ENCODE measurements at places on chromosomes 2 and 18.

- DNase-seq: no peak
Observed at GRCh38 chr2:128477026-128477820, 158.6 kb upstream of the HS6ST1 start.

GRCh38 chr2:240160291-240161086 lies 20.0 kb upstream of the OTOS start:
- DNase-seq: no peak

DNA sequence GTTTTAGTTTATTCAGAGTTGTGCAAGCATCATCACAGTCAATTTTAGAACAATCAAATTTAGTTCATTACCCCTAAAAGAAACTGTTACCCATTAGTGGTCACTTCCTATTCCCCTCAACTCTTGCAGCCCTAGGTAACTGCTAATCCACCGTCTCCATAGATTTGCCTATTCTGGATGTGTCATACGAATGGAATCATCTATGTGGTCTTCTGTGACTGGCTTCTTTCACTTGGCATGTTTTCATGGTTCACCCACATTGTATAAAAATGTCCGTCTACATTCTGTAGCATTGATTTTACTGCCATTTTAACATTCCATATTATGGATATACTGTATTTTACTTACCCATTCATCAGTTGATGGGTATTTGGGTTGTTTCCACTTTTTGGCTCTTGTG lies 5.3 kb upstream of the CEP68 start:
- DNase-seq: no peak

- no peak for DNase-seq
Observed at GRCh38 chr2:227821043-227821942, 7.7 kb downstream of the CCL20 start.

GRCh38 chr2:238929242-238930081 lies 81.6 kb downstream of the TWIST2 start:
- DNase-seq: no peak

GRCh38 chr2:38665854-38666555 lies at the start of gene GALM:
Gene GALM, plus strand, starts transcription at chr2:38666114. Its CDS starts 48 bp downstream, at chr2:38666162.
- DNase-seq: peak; percentile 67

GRCh38 chr18:67376372-67376771 lies 140.1 kb downstream of the DSEL start:
- DNase-seq: no peak

DNA sequence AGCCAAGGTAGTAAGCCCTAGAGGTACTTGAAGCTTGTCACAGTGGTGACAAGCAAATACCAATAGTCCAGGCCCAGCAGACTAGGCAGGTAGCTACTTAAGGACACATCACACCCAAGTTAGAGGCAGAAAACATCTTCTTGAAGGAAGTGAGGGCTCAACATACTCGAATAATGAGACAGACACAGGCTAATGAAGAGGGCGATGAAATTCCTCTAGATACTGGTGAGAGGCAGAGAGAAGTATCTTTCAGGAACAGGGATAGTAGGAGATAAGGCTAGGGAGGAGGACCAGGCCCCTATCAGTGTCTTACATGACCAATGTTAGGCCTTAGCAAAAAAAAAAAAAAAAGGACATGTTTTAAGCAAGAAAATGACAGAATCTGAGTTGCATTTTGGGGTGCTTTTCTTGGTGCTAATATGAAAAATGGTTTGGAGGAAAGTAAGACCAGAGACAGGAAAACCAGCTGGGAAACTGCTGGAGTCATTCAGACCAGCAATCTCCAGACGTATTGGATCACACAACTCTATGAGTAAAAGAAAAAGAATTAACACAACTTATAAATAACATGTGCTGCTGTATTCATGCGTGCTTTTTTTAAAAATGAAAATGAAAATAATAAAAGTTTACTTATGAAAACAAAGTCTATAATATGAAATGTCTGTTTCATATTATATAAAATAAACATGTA lies 37.7 kb downstream of the COBLL1 start:
- no peak for DNase-seq

DNA sequence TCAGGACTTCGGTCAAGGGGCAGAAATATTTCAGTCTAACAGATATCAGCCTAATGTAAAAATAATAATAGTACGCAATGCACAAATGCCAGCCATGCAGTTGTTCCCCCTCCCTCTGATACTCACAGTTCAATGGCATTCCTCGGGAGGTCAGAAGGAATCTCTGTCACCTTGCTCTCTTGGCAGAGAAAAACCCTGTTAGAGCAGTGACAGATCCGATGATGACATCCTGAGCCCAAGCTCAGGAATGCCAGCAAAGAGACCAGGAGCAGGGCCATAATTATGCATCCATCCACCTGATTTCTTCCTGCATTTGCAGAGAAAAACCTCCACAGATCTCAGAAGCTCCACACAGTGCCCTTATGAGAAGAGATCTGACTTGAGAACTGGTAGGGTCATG lies at the start of gene FSHR:
Gene FSHR, minus strand, starts transcription at position 376 of the 400 bp plus-strand sequence. Its CDS starts 98 bp downstream, at position 278.
- DNase-seq: no peak

GRCh38 chr2:179461420-179461819 lies 196.8 kb upstream of the SESTD1 start:
- no peak for DNase-seq

DNA sequence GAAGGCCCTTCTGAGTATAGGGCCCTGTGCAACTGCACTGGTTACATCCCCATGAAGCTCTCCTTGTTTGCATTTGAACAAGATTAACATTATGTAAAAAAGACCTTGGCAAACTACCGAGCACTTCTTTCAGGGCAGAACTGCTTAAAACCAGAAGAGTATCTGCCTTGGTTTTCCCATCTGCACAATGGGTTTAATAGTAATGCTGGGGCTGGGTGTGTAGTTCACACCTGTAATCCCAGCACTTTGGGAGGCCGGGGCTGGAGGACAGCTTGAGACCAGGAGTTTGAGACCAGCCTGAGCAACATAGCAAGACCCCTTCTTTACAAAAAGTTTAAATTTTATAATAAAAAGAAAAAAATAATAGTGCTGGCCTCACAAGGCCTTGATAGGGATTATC lies 8.5 kb downstream of the PLA2R1 start:
- DNase-seq: no peak

DNA sequence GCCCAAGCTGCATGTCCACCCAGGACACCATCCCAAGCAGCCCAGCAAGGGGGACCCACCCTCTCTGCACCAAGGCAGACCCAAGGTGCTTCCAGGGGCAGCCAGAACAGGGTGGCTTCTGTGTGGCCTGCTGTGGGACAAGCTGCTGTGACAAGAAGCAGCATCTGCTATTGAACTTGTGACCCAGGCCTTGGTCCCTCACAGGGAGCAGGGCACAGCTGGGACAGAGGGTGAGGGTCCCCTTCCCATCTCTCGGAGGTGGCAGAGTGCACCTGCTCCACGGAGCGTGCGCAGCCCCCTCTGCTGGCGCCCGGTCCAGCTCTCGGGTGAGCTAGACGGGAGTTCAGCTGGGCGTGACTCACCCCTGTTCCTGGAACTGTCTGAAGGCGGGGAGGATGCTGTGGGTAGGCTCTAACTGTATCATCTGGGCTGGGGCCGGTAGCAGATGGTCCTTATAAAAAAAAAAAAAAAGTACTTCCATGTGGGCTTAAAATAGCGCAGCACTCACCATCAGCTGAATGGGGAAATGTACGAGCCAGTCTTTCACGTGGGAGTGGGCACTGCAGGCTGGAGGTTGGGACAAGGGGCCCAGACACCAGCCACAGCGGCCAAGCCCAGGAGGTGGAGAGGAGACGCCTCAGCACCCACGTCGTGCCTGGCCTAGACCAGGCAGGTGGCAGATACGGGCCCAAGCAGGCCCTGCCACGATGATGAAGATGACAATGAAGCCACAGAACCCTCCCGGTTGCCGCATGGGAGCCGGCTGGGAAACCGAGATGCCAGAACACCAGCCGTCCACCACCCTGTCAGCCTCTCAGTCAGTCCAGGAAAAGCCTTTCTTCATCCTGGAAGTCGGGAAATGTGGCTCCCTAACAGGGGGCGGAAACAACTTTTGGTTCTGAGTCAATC lies 136.8 kb upstream of the ID2 start:
- DNase-seq: peak; percentile 91

DNA sequence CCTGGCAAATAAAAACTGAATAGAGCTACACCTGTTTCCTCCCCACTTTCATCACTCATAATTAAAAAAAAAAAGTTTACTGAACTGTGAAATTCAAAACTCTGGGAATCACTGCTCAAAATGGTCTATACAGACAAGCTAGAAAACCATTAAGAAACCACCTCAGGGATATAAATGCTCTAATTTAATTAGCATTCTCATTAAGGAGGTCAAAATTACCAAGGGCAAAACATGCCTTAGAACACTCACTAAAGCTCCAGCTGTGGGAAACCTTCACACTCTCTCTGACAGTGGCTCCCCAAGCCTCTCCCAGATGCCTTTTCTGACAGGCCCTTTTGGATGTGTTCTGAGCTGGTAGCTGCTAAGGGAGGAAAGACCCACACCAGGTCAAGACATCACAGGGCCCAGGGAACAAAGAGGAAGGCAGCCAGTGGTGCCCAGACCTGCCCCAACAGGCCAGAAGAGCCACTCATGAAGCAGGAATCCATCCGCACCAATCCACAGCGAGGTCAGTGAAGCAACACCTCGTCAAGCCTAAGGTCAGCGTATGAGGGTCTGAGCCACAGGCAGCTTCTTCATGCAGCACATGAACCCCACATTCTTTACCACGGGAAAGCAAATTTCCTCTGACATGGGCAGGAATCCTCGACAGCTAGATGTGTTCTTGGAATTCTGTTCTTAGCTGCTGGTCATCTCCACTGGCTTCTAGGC lies 35.6 kb downstream of the XDH start:
- no peak for DNase-seq

GRCh38 chr18:33556846-33557245 lies 21.2 kb upstream of the ASXL3 start:
- no peak for DNase-seq

DNA sequence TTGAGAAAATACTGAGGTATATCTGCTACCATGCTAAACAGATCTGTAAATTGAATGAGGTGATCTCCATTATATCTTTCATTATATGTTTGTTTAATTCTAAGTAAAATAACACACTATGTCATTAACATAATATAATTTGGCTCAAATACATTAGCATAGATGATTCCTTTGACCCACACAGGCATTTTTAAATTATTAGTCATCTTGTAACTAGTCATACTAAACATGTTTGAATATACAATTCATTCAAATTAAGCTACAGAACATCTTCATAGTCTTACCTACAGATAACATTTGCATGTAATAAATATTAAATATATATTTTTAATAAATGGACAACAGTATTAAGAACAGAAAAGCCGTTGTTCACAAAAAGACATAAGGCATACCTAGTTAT lies 52.7 kb upstream of the KYNU start:
- no peak for DNase-seq

- DNase-seq: no peak
Observed at GRCh38 chr2:150681120-150681804, 193.8 kb upstream of the RND3 start.

GRCh38 chr2:56444339-56444738 lies 260.5 kb downstream of the CCDC85A start:
- DNase-seq: no peak

DNA sequence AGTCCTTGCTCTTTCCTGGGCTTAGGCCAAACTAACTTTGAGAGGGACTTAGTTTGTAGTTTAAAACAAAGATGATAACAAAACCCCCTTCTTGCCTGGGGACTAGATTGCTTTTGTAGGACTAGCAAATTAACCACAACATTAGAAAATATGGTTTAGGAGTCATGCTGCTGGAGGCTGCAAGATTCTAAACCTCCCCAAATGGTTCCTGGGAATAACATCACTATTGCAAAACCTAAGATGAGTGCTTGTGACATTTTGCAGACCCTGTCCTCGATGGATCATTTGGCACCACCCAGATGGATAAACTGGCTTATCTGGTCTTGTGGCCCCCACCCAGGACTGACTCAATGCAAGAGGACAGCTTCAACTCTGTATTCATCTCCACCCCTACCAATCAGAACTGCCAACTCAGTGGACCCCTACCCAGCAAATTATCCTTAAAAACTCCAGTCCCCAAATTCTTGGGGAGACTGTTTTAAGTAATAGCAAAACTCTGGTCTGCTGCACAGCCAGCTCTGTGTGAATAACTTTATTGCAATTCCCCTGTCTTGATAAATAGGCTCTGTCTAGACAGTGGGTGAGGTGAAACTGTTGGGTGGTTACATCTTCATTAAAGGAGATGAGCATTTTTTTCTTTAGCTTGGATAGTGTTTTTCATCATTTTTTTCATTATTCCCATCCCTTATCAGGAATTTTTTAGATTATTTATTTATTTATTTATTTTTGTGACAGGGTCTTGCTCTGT lies 58.9 kb downstream of the SPTBN1 start:
- no peak for DNase-seq

DNA sequence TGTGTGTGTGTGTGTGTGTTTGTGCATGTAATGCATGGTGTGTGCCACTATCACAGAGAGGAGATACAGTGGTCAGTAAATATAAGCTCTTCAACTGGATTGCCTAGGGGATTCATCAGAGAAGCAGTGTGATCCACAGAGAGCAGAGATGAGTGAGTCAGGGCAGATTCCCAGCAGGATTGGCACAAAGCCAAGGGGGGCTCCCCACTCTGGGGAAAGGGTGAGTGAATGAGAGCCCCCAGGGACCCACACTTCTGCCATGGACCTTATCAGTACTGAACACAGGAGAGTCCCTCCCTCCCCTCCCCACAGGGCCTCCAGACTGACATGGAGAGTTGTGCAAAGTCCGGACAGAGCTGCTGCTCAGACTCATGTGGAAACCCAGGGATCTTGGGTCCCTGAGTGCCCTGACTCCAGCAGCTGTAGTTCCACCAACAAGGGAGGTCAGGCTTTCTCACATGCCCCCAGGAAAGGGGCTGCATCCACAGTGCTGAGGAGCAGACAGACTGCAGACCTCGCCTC lies 748.8 kb downstream of the NR4A2 start:
- DNase-seq: no peak

DNA sequence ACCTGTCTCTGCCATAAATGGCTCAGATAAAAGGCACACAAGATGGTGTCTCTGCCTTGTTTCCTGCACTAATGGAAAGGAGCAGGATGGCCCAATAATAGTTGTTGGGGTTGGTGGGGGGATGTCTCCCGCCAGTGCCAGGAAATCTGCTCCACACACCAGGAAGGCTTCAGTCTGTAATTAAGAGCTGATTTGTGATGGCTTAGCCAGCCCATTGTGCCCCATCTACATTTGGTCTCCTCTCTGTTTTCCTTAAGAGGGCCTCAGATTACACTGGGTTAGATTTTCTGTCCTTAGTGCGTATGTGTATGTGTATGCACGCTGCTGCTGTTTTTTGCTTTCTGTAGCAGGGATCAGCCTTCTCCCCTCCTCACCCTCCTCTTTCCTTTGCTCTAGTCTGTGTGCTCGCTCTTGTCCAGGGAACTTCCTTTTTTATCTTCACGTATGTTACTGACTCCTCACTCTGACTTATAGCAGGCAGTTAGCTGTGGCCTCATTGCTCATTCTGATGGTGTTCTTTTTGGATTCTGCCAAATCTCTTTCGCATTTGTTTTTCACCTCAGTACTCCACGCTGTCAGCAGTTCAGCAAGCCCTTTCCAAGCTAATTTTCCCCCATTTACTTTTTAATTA lies 33.4 kb upstream of the MGAT5 start:
- DNase-seq: no peak

- DNase-seq: no peak
Observed at GRCh38 chr2:88227446-88227845, 57.3 kb downstream of the THNSL2 start.
